Activated CD8-positive, alpha-beta T cell treated with anti-CD3 and anti-CD28 coated beads, Interleukin-2, amount 10 ng/mL, durations not matched to agents 7 days and 5 days (primary cell): ENCODE measurements at places on chromosomes 6 and 20.

GRCh38 chr20:50219600-50219999 lies 29.0 kb downstream of the CEBPB start:
- no peak for DNase-seq

GRCh38 chr6:1700278-1700967 lies 90.7 kb downstream of the FOXC1 start:
- DNase-seq: no peak

DNA sequence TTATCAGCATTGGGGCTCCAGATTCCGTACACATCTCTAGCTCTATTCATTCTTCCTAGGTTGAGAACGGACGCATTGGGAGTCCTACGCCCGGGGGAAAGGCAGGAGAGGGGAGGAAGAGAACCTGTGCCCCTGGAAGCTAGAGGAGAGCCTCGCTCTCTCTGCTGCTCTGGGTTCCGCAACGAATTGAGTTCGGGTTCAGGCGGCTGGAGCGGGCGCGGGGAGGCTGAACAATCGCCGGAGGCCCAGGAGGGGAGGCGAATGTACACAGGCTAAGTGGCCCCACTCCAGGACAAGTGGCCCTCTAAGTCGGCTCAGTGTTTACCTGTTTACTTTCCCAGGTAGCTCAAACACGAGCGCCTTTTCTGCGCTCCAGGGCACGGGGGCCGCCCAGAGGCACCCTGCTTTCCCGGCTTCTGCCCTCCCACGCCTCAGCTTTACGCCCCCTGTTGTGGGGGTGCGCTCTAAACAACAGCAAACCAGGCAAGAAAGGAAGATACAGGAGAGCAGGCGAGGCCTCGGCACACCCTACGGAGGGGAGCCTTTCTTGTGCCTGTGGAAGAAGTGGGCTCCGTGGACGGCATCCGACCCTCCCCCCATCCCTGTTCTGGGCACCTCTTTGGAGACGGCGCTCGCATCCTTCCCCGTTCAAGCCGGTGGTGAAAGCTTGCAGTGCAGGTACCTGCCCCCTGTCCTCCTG lies 4.6 kb upstream of the NKX2-2 start:
- no peak for DNase-seq

DNA sequence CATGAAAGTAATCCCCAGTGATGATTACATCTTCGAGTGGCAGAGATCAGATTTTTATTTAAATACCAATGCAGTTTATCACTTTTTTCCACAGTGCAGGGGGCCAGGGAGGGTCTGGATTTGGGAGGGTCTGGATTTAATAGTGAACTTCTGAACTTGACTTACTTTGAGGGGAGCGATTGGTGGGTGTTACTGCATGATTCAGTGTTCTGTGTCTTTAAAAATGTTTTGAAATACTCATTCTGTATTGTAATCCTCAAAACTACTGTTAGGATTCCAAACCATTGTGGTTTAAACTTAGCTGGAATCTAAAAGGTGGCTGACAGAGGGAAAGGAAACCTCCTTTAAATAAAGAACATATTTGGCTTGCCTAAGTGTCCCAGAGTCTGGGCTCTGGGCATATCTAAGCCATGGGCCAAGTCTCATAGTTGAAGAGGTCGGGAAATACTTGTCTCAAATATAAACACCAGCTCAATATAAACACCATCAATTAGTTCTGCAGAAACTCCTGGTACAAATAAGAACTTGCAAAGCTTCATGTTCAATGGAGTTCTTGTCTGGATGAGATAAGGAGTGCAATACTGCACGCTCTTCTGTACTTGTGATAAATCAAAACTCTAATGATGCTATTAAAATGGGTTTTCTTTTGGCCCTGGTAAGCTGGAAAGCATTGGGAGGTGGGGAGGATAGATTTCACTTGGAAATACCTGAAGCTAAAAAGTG lies 14.4 kb downstream of the JARID2 start:
- DNase-seq: no peak

GRCh38 chr6:17656644-17657043 lies 50.1 kb downstream of the NUP153 start:
- no peak for DNase-seq

- DNase-seq: no peak
These were observed 13.5 kb downstream of the IL22RA2 start for GRCh38 chr6:137159912-137160311.

DNA sequence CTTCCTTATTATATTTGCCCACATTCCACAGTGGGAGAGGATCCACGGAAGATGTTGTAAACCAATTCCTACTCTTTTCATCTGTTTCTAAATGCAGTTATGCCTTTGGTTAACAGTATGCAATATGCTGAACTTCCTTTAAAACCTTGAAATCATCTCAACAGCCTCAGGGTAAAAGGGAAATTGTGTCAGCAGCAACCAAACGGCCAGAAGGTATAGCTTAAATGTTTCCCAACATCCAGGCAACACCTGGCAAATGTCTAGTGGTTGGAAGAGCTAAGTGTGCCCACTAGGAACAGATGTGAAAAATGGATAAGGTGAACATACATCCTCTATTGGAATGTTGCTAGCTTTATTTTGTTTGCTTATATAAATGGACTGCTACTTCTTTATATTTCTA lies 164.8 kb downstream of the FAXC start:
- DNase-seq: no peak

DNA sequence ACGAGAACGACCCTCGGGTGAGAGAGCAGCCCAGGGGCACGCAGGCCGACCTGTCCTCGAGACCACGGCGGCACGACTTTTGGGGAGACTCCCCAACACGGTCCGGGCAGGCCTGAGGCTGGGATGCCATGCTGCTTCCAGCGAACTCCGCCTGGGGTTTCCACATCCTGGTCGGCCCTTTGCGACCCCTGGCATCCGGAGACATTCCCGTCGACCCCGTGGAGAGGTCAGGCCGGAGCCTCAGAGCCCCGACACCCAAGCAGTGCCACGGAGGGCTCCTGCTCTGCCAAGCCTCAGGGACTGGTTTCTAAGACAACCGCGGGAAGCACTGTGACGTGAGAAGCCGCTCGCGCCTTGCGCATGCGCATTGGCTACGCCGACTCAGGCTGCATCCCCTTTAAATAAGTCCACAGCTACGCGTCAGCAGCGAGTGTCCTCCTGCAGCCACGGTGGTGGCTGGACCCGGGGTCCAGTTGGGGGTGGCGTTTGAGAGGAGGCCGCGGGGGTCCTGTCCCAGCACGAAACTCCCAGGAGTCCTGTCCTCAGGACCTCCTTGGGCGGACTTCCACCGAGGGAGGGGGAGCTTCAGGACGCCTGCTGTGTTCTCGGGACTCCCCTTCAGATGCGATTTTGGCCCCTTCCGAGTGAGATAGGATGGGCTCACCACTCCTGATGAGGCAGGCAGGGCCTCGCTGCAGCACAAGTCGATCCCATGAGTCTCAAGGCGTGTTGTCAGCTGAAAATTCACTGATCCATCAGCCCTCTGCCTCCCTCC lies 1089.3 kb upstream of the DEFB115 start:
- DNase-seq: no peak

GRCh38 chr6:32252331-32253009 lies 28.6 kb upstream of the NOTCH4 start:
- DNase-seq: no peak

DNA sequence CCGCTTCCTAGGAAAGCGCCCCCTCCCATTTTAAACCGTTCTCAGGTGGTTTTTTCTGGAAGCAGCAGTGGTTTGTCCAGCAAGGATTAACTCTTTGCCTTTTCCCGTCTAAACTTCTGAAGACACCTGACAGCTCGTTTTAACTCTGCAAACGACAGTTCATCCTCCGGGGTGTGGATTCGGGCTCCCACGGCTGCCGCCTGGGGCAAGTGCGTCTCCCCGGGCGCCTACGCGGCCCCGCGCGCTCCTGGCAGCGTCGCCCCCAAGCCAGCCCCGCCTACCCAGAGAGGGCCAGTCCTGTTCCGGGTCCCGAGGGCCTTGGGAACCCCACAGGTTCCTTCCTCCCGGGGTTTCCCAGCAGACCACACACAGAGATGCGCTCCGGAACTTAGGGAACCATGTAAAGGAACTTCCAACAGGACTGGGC lies 54.4 kb downstream of the PRR18 start:
- peak; percentile 33 for DNase-seq

GRCh38 chr6:138428944-138429598 lies 25.0 kb downstream of the HEBP2 start:
- peak; percentile 34 for DNase-seq

GRCh38 chr6:119620846-119621555 lies 271.4 kb upstream of the MAN1A1 start:
- DNase-seq: no peak

- DNase-seq: no peak
These were observed at the start of gene PRSS16 for GRCh38 chr6:27247133-27247836. PRSS16 (plus strand) TSS chr6:27247701; CDS start chr6:27247738, 37 bp downstream.

DNA sequence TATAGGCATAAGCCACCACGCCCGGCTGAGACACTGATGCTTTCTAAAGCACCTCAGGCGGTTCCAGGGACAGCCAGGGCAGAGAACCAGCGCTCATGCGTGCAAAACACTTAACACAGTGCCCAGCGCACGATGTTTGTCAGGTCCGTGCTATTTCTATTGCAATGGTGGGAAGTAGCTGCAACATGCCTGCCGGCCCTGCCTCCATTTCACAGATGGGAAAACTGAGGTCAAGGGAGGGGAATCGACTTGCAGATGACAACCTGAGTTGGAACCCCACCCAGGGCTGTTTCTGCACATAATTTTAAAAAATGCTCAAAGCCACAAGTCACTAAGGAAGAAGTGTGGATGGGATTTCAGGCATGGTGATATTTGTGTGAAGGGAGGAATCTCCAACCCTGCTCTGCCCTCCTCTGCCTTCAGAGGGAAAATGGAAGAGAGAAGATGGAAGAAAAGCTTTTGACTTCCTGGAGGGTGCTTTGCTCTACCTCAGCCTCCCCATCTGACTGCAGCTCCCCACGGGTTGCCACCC lies 39.9 kb downstream of the KIAA1755 start:
- no peak for DNase-seq

DNA sequence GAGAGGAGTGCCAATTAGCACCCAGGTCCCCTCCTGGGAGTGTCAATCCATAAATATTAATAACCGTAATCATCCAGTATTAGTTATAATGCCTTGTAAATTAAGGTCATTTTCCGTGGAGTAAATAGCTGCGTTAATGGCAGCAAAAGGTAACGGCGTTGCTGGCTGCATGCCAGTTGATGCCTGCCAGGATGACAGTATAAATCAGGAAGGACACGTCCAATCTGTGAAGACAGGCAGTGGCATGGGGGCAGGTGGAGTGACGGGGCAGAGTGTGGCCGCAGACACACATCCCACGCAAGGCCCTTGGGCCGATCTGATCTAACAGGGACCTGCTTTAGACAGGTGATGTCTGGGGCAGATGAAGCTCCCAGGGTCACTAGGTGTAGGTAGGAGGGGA lies 49.1 kb downstream of the KCNB1 start:
- DNase-seq: no peak

DNA sequence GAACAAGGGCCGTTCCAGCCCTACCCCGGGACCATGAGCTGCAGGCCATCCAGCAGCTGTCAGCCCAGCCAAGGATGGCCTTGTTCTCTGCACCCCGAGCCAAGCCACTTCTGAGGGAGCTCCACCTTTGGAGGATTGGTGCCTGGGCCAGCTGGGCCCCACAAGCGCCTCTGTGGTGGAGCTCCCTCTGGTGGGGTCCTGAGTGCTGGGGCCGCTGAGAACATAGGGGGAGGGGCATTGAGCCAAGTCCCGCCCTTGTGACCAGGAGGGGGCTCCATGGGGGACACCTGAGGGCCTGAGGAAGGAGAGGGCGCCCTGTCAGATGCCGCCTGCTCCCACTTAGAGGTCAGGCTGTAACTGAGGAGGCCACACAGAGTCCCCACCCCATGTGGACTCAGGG lies 43.2 kb downstream of the YTHDF1 start:
- DNase-seq: peak; percentile 34

GRCh38 chr6:72619883-72620696 lies 1.8 kb upstream of the KCNQ5 start:
- DNase-seq: peak; percentile 72

GRCh38 chr6:105805501-105806023 lies 280.6 kb upstream of the PRDM1 start:
- DNase-seq: no peak

DNA sequence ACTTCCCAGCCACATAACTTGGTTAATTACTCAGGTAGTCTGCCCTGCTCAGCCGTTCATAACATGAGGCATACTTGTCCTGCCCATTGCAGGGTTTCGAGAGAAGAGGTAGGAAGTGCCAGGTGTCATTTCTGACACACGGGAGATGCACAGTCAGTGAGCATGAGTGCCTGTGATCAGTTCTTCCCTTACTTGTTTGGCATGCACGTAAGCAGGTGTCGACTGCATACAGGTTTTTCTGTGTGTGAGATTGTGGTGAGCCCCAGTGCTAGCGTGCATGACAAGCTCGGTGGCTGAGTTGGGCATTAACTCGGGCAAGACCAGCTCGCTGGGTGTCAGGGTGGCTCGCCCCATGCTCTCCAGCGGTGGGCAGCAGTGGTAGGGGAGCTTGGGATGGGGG lies 51.2 kb upstream of the SLC22A1 start:
- no peak for DNase-seq

DNA sequence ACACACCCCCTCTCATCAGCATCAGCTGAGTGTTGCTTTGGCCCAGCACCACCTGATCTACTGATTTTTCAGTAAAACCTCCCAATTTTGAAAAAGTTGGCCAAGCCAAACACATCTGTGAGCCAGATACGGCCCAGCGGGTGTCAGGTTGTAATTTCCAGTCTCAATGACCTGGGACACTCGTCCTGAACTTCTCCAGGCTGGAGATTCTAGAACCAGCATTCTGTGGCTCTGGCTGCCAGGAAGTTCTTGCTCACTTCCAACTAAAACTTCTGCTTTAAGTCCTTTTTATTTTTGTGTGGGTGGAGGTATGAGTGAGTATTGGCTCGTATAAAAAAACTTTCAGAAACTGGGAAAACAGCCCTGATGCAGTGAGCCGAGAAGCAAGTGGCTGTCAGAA lies 5.1 kb downstream of the KIAA1755 start:
- no peak for DNase-seq

DNA sequence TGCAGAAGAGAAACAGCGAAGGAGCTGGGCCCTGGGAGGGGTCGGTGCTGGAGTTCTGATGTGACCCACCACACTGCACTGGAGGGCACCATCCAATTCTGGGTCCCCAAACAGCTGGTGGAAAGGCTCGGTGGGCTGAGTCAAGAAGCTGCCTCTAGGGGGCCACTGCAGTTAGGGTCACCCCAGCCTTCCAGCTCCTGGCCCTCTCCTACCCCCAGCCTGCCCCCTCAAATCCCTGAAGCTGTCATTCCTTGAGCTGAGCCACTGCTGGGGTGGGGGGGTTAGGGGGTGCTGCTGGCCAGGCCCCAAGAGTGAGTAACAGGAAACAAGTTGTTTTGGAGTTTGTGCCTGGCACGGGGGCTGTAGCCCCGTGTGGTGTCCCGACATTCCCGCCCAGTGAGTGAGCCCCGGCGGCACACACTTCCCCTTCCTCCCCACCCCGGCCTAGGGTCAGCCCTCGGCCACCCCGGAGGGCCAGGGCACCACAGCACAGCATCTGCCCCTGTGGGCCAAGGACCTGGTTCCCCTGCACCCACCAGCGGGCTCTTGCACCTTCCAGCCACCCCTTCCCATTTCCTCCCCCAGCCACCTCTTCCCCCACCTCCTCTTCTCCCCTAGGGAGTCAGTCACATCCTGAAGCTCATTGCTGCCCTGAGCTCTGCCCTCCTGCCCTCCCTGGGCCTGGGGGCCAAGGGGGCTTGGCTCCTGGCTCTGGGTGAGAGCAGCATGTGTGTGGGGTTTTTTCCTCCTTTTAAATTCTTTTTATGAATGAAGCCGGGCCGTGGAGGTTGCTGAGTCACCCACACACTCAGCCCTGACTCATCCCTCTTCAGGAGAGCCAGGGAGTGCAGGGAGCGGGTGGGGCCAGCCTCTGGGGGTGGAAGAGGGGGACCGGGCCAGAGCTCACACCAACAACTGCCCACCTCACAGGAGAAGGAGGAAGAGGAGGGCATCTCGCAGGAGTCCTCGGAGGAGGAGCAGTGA lies 4.6 kb downstream of the SMIM29 start:
- no peak for DNase-seq
